Aortic smooth muscle cell (primary cell): ENCODE measurements at places on chromosomes 13 and 19. TPM values are rescaled to one million over a fixed set of nuclear protein-coding genes. Genes with fewer than 3 reads are reported as not detected.

Gene VRK3
- 17.0 and 19.8 TPM in 2 replicates for total RNA-seq

Gene WBP4
- total RNA-seq = 8.6 and 9.2 TPM in 2 replicates

Gene MCEMP1
- total RNA-seq = not detected in 2 replicates

Gene KASH5
- total RNA-seq = not detected in 2 replicates

Gene ZNF226
- 21.4 and 22.1 TPM in 2 replicates for total RNA-seq

Gene PROZ
- not detected in 2 replicates for total RNA-seq

Gene SHISA7
- total RNA-seq = not detected in 2 replicates

Gene FARP1
- 9.0 and 12.4 TPM in 2 replicates for total RNA-seq

Gene RXFP2
- not detected in 2 replicates for total RNA-seq

Gene CYP2B6
- not detected in 2 replicates for total RNA-seq

Gene MISP3
- total RNA-seq = 0.26 and 0.75 TPM in 2 replicates

Gene TSHZ3
- total RNA-seq = 3.3 and 4.2 TPM in 2 replicates

Gene ZGLP1
- total RNA-seq = 0.12 and 0.13 TPM in 2 replicates

Gene ZNF221
- total RNA-seq = 7.8 and 8.8 TPM in 2 replicates
